SW 1271 (cell line): ENCODE measurements at places on chromosomes 4 and X.

- DNase-seq: no peak
Observed at GRCh38 chrX:14489437-14489836, 39.9 kb upstream of the GLRA2 start.

DNA sequence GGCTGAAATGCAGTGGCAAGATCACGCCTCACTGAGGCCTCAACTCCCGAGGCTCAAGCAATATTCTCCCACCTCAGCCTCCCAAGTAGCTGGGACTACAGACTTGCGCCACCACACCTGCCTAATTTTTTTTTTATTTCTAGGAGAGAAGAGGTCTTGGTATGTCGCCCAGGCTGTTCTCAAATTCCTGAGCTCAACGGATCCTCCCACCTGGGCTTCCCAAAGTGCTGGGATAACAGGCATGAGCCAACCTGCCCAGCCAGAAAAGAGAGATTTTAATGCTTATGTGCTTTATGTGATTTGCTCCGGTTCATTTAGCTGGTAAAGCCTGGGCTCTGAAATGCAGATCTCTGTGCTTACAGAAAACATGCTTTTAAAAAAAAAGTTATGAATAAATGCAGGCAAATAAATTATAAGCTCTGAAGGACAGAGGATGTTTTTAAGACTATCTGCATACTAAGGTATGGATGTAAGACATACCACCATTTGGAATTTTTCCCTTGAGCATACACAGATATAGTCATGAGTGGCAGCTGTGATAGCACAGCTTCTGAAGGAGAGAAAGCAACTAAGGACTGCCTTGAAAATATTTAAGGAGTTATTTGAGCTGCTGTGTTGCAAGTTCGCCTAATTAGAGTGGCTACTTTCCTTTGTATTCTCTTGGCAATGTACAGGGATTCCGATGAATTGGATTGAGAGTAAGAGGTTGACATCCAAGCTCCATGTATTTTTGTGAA lies 13.8 kb downstream of the GUCY1B1 start:
- DNase-seq: no peak

DNA sequence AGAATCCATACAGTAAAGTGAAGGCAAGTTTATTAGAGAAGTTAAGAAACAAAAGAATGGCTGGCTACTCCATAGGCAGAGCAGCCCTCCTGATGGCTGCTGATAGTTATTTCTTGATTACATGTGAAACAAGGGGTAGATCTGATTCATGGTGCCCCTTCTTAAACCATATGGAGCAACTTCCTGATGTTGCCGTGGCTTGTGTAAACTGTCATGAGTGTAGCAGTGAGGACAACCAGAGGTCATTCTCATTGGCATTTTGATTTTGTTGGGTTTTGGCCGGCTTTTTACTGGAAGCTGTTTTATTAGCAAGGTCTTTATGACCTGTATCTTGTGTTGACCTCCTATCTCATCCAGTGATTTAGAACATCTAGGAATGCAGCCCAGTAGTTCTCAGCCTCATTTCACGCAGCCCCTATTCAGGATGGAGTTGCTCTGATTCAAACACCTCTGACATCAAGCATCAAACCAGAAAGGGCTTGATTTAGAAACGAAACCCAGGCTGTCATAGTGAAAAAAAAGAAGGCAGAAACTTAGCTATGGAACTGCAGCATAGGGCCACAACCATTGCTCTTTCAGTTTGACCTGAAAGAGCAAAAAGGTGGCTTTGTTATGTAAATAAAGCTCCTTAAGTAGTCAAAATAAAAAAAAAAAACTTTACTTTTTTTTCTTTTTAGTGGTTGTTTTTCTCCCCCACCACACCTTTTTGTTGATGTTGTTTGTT lies 37.8 kb downstream of the SPCS3 start:
- DNase-seq: no peak

- DNase-seq: no peak
Observed at GRCh38 chr4:138188406-138189084, 53.6 kb downstream of the SLC7A11 start.

GRCh38 chr4:1060121-1060520 lies 48.7 kb downstream of the FGFRL1 start:
- DNase-seq: no peak
